NCI-H1092 treated with DMSO at 0.1 percent for 48 hours (cell line): ENCODE measurements at places on chromosomes 1 and 21.

GRCh38 chr1:222390181-222390580 is 157.7 kb downstream of the HHIPL2 start:
- DNase-seq, result no peak

DNA sequence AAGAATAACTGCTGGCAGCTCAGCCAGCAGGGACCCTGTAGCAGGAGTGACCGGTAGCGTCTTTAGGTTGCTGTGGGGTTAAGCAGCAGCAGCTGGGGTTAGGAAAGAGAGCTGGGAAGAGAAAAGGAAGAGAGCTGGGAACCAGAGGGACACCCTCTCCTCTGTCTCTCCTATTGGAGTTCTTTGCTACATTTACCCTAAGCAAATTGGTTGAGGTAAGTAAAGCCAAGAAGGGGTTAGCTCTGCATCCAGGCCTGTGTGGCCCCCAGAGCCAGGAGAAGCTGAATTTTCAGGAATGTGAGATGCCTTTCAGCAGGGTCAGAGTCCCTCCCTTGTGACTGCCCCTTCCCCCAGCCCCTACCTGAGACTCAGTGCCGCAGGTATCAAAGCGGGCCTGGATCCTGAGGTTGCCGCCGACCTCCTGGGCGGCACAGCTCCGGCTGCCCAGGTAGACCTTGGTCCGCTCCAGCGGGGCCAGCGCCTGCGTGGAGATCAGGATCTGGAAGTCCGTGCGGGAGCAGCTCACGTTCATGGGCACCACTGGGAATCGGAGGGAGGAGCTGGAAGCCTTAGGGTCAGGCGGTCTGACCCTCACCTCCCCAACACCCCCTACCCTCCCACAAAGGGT is 16.4 kb downstream of the CDCP2 start:
- no peak for DNase-seq

- no peak for DNase-seq
These were observed 39.6 kb downstream of the KCTD3 start for GRCh38 chr1:215606564-215607168.

GRCh38 chr1:98783821-98784220 is 122.3 kb downstream of the SNX7 start:
- no peak for DNase-seq

DNA sequence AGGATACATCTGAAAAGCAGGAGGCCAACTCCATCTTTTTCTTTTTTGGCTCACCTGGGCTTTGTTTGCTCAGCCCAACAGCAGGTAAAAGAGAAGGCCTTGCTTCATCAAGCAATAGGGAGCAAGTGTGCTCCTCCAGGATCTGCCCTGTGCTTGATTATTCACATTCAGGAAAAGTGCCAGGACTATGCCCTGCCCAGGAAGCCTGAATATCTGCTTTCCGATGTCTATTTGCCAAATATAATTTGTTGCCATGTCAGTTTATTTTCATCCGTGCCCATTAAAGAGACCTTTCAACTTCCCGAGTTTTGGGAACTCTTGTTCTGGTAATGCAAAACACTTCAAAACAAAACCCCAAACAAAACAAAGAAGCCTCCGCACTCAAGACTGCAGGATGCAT is 185.3 kb downstream of the CDC7 start:
- peak; percentile 8 for DNase-seq
